ENCODE measurements at places on chromosomes 7 and 10.
A peak's percentile ranks its signal among the peaks of the same experiment; 100 is the strongest.

DNA sequence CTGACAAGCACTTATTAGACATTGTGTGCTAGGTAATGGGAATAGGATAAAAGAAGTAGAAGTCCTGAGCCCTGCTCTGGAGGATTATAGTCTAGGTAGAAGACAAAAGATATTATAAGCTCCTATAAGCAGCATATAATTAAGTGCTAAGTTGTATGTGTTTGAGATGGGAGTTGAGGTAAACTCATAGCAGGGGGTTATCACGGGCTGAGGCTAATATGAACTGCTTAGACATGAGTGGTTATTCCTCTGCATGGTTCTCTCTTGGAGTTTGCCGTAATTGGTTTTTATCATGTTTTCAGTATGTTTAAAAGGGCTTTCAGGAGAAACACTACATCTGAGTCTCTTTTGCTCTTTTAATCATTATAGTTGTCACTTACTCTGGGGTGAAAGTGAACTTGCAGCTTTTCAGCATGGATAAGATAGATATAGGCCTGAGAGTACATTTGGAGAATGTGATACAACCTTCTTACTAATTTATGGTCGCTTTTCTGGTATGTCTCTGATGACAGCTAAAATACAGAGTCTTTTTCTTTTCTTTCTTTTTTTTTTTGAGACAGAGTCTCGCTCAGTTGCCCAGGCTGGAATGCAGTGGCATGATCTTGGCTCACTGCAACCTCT is 39.0 kb downstream of the SMNDC1 start:
- no peak for DNase-seq

- no peak for DNase-seq
Observed at GRCh38 chr7:2617325-2617905, 14.4 kb upstream of the TTYH3 start.

DNA sequence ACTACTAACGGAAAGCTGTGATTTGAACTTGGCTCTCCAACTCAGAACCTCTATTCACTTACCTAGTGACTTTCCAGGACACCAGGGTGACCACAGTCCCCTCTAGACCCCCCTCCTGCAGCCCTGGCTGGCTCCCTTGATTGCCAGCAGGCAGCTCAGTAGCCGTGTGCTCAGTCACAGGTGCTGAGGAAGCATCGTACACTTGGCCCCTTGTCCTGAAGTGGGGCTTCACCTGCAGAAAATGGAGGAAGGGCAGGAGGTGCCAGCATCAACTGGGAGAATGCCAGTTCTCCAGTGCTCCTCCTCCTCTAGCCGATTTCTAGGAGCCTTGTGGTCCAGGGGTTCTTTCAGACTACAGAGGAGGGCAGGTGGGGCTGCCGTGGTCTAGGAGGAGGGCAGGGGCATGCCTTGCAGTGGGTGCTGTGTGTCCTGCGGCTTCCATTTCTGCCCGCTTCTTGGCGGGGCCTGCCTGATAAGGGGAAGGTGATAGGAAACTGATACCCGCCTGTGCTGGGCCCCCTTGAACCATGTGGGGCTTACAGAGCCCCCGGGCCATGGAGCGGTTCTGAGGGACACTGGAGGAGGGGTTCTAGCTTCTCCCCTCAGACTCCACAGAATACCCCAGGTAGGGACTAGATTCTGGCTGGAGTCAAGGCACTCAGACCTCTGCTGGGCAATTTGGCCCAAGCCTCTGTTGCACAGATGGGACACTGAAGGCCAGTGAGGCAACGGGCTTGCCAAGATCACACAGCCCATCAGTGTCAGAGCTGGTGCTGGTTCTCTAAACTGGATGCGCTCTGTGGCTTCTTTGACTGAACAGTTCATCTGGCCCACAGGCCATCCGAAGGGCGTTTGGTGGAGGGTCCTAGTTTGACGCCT is 14.0 kb downstream of the FAM241B start:
- DNase-seq = no peak

DNA sequence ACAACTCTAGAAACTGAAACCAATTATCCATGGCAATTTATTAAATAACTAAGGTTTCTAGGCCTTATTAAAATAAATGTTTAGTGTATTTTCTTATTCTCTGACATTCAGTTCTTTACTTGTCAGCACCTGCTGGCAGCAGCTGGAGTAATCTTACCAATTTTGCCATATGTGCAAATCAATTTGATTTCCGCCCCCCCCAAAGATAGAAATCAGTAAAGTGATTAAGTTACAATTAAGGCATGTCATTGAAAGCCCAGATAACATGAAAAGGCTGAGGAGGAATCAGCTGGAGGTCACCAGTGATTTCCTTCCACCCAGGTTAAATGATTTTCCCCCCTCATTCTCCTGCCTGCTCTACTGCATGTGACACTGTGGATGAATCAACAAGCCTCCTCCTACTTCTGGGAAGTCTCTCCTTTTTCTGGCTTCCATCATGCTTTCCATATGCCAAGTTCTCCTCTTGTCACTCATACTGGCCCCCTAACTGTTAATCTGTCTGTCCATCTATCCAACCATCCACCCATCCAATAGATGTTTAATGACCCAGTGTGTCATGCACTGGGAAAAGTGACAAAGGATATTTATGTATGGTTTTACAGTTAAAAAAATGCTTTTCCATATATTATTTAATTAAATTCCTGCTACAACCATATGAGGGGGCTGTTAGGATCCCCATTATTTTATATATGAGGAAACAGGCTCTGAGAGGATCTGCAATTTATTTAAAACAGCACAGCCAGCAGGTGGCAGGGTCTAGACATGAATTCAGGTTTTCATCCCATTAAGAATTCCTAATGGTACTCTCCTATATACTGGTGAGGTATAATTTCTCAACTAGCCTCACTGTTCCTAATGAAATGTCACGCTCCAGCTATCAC is 116.5 kb downstream of the ATXN7L1 start:
- peak; percentile 26 for DNase-seq

DNA sequence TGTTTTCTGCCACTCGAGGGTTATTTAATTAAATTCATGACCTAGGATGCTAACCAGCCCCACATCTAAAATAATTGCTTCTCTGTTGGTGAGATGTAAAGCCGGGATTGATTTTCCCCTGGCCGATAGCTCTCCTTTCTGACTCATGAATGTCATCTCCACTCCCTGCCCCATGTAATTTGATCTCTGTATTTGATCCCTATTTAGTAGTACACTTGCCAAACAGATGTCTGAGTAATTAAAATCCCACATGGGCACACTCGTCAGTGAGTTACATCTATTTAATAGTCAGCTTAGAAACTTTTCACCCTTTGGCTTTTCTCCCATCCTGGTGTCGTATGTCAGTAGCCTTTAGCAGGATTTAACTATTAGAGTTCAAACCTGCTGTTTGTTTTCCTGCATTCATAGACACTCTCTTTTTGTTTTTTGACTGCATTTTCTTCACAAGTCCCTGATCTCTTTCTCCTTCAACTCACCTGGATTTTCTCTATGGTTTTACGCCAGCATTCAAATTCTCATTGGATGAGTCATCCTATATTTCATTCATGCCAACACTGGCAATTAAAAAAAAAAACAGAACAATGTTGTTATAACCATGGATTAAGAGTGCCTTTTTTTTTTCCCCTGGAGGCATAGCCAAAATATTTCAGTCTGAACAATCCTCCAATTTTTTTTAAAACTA is 82.7 kb downstream of the SPAG6 start:
- DNase-seq = no peak

DNA sequence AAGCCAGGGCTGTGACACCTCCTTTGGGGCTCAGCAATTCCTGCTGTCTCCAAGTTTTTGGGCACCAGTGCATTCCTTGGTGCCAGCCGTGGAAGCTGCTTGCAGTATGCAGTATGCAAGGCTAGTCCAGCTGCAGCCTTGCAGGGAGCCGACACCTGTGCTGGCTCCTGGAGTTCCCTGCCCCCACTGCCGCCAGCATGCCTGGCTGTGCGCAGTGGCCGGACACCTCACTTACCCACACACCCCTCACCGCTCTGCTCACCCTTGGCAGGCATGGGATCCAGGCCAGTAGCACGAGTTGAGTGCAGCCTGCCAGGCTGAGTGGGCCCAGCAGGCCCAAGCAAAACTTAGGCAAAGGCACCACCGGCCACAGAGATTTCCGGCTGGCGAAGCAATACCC is 77.4 kb downstream of the SAMD9 start:
- DNase-seq = no peak

DNA sequence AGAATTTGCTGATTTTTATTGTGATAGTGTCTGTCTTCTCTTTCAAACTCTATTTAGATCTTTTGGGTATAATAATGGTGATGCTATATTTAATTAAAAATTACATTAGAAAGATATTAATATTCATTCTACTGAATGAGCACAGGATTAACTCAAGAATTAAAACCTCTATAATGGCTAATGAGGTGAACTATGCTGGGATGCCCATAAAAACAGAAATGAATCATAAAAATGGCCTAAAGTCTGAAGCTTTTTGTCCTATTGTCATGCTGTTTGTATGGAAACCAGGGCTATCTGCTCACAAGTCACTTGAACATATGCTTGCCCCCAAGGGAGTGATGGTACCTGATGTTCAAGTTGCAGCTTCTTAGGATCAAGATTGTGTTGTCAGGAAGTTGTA is 76.2 kb upstream of the ICA1 start:
- no peak for DNase-seq

GRCh38 chr10:92432596-92432995 is 141.3 kb downstream of the IDE start:
- DNase-seq = no peak
